ENCODE measurements at places on chromosomes 13 and 19.

- DNase-seq = no peak
Measured at GRCh38 chr13:107422421-107422820, 792.9 kb downstream of the LIG4 start.

- DNase-seq = no peak
Measured at GRCh38 chr13:76663592-76664335, 222.4 kb downstream of the KCTD12 start.

DNA sequence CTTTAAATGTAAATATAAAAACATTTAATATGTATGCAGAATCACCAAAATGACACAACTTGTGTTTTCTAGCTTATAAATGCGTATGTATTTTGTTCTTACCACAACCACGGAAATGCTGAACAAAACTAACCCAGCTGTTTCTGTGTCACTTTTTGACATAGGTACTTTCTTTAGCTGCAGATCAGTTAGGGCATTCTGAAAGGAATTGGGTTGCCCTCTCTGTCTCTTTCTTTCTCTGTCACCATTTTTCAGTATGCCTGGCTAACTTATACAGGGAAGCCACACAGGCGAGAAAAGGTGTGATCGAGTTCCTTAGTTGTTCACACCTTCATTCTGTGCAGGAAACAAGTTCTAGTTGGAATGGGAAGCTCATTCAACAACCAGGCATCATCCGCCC lies 72.6 kb upstream of the ARGLU1 start:
- DNase-seq = no peak

- DNase-seq = peak; percentile 66
Measured at GRCh38 chr13:67574320-67575233, 344.4 kb upstream of the PCDH9 start.

DNA sequence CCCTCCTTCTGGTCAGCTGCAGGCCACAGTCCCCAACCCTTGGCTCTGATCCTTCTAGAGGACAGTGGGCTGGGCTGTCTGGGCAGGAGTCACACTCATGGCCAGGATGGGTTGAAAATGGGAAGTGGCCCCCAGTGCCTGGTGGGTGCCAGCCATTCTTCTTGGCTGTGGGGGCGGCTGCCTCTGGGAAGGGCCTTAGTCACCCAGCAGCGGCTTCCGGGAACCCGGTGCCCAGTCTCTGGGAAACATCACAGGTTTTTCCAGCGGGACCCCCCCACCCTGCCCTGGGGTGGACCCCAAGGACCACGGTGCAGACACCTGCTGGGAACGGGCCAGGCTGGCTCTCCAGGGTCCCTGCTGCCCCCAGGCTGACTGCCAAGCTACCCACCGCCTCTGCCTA lies 27.3 kb upstream of the SLC7A10 start:
- no peak for DNase-seq

DNA sequence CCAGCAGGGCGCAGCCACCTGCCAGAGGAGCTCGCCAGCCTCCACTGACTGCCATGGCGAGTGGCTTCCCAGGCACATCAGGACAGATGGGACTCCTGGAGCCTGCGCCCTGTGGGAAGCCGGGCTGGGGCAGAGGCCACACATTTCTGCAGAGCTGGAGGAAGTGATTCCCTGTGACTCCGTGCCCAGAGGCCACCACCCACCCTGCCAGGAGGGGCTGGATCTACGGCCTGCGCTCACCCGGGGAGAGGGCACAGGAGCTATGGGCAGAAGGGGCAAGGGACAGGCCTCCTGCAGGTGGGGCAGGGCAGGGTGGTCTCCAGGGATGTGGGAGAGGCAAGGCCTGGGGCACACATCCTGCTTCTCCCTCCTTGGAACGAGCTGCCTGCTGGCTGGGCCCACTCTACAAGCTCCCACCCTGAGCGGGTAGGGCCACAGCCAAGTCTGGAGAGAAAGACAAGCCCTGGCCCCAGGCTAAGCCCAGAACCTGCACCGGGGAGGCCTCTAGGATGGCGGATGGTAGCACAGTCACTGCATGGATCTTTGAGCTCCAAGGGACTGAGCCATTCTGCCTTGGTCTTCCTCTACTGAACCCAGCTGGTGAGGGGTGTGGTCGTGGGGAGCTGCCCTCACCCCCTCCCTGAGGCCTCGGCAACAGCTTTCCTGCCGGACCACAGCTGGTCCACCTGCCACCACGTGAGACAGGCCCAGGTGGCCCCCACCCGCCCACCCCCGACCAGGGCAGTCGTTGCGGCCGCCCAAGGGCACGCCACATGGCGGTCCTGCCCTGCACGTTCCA lies 40.6 kb downstream of the CEBPG start:
- DNase-seq = no peak

DNA sequence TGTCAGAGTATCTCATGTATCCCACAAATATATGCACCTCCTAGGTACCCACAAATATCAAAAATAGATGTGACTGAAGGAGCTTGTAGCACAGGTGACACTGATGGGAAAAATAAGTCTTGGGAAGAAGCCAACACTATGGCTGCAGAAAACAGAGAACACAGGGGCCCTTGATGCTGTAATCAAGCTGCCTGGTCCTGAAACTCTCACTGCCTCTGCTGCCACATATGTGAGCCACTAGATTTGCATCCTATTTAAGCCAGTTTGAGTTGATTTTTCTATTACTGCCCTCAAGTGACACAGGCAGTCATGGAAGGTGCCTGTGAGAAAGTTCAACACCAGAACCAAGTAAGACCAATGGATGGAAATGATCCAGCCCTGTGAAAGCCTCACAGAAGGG lies 720.8 kb downstream of the UQCRFS1 start:
- DNase-seq = peak; percentile 55

DNA sequence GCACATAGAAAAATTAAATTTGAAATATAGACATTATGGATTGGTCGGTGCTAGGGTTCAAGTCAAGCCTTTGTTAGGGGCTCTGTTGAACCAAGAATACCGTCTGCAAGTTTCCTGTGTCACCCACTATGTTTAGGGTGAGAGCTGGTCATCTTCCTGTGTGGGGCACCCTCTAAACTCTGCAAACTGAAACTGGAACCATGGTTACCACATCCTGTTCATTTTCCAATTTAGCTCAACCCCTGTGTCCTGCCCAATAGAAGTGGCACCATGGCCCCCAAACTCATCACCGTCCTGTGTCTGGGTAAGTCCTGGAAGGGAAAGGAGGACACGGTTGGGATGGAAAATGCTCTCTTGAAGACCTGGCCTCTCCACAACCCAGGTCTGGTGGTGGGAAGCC lies 29.9 kb downstream of the LAIR2 start:
- DNase-seq = no peak
